CD4-positive, alpha-beta T cell treated with Interleukin-21 for 1 hour (primary cell): ENCODE measurements at places on chromosomes 1 and 21.

- no peak for DNase-seq
These were observed 44.3 kb downstream of the HUNK start for GRCh38 chr21:31917108-31917507.

DNA sequence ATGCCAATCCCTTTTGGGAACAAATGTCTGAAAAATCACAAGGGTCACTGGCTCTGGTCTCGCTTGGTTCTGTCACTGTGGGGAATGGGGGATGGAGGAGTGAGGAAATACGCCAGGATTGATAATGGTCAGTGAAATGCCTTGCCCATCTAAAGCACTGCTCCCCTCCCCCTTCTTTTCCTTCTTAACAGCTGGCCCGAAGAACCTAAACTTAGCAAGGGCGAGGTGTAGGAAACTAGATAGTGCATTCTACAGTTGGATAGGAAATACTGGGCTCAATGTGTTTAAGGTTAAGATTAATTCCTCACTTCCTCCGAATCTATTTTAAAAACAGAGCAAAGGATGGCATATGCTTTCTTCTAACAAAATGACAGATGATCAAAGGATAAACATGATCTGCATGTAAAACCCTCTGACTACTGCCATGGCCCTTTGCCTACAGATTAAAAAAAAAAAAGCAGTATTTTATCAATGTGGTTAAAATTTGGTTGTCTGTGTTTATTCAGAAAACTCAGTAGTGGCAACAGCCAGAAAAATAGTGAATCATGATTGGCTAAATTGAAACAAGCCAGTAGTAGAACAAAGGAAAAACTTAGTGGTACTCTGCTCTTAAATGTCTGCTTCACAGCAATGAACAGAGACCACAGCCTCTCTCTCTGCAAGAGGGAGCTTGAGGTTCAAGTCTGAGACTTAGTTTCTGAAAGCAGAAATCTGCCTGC lies 86.1 kb upstream of the VAV3 start:
- DNase-seq = no peak

- no peak for DNase-seq
These were observed at the start of gene TCHHL1 for GRCh38 chr1:152089014-152089674. TSS of gene TCHHL1 (minus strand) at chr1:152089064. CDS start at chr1:152088143, 921 bp downstream.

- no peak for DNase-seq
These were observed 11.4 kb upstream of the MMEL1 start for GRCh38 chr1:2644171-2644570.

DNA sequence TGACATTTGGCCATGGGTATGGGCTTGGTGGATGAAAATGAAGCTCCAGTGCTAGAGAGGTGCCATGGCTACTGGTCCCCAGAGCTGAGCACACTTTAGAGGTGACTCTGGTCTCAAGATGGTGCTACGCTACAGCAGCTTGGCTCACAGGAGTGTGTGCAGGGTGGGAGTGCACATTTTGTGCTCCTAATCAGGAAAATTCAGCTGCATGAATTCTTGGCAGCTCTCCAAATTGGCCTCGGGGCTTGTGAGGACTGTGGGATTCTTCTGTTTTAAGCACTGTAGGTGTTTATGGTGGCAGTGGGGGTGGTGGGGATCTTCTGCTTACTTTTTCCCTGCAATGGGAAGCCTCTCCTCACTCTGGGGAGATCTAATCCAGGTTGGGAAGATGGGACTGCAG lies 17.3 kb upstream of the TIPRL start:
- no peak for DNase-seq

DNA sequence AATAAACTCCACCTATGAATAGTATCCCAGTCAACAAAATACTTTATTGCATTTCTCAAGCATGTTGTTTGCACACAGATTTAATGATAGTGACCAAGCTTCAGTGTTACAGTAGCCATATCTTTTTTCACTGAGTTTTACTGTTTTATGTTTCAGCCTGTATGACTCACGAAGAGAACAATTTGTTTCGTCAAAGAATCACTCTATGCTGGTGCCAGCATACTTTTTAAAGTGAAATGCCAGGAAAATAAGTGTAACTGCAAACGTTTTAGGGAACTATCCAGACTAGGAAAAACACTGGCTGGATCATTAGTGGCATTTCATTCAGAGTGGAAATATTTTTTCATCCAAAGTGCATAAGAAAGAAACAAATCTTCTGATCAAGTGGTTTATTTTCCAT lies 210.8 kb downstream of the COL11A1 start:
- no peak for DNase-seq

- DNase-seq = no peak
These were observed 112.3 kb upstream of the IFFO2 start for GRCh38 chr1:19068639-19069276.

DNA sequence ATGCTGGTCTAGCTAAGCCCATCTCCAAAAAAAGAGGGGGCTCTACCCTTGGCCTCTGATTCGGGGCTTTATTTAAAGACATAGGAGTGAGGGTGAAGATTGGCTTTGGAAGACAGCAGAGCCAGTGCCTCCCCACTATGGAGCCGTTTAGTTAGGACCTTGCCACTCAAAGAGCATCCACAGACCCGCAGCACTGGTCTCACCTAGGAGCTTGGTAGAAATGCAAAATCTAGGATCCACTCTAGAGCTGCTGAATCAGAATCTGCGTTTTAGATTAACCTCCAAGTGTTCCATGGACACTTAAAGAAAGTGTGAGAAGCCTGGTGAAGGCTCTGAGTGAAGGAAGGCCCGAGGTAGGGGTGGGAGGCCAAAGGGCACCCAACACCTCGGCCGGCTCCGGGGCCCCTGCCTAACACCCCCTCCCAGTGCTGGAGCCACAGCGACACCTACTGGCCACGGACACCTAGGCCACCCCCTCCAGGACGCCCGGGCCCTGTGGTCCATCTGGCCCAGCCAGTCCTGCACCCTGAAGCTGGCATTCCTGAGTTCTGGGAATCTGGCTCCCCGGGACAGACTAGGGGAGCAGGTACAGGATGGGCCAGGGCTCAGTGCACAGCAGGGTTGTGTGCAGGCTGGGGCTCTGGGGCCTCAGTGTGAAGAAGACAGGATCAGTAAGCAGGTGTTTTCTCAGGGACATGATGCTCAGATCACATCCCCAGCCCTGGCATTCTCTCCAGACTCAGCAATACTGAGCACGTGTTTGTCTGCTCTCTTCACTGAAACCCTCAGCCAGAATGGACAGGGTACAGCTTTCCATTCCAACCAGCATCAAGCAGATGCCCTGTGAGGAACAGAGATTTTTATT lies 79.2 kb downstream of the TMEM53 start:
- peak; percentile 68 for DNase-seq

GRCh38 chr1:214546886-214547641 lies 4.3 kb downstream of the PTPN14 start:
- no peak for DNase-seq

DNA sequence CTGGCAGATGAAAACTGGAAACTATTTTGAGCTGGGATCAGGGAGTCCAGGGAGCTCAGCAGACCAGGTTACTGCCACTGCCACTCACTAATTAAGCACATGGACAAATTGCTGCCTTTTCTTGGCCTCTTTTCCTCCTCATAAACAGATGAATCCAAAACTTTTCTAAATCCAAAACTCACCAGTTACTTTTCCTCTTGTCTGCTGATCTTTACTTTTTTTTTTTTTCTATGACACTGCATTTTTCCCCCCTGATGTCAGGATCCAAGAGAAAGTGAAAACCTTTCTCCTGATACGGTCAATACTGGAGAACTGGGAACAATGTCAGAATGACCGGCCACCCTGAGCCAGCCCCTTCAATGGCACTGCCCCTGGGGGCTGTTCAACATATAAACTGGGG lies 405.8 kb downstream of the DUSP10 start:
- no peak for DNase-seq

GRCh38 chr1:33515112-33515511 lies 42.7 kb downstream of the ZSCAN20 start:
- no peak for DNase-seq

DNA sequence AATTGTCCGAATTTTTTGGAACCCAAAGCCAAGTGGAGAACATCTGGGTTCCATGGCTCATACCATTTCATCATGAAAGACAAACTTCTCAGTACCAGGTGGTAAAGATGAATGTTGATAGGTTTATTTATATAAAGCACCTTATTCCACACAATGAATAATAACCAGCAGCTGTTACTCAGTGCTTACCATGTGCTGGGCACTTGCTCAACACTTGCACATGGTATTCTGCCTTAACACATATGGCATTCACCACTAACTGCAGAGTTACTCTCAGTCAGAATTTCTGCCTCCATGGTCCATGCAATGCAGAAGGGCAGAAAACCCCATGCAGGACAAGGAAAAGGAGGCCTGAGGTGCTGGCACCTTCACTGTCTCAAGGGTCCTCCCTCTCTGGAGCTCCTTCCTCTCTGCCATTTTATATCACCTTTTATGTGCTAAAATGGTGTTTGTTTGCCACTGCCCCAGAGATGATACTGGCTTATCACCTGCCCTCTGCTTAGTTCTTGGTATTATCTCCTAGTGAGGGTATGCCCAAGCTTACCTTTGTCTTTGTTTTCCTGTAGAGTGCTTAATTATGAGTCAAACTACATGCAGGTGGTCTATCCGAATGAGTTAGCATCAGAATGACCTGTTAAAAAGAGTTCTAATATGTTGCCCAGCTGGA lies 76.7 kb upstream of the ZNF326 start:
- no peak for DNase-seq

DNA sequence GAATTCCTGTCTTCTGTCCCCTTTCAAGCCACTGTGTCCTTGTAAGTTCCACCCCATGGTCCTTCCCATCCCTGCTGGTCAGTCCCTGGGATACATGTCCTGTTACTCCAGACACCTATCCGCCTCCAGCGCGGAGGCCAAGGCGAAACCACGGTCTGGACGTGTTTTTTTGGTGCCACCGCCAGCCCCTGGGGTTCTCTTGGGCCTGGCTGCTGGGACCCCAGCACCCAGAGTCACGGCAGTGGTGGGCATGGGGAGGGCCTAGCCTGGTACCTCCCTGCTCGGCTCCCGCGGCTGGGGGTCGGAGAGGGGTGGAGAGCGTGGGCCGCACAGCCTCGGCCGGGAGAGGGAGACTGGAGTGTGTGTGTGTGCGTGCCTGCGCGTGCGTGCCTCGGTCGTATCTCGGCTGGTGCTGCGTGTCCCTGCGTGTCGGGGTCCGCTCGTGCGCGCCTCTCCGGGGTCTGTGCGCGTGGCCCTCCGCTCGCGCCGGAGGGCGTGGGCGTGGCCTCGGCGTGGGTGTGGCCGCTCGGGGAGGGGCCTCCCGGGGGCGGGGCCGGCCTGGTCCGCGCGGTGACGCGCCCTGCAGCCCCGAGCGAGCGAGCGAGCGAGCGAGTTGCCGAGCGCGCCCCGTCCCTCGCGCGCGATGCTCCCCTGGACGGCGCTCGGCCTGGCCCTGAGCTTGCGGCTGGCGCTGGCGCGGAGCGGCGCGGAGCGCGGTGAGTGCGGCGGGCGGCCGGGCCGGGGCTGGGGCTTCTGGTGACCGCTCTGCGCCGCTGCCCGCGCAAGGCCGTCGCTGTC lies at the start of gene VWA1:
Gene VWA1 (plus strand): TSS at position 585 of the 798 bp plus-strand sequence. CDS start 59 bp downstream, at position 644.
- DNase-seq = peak; percentile 61

GRCh38 chr1:9410737-9411297 lies 118.1 kb downstream of the SPSB1 start:
- DNase-seq = peak; percentile 28

GRCh38 chr1:35564037-35564883 lies 6.7 kb downstream of the NCDN start:
- DNase-seq = peak; percentile 79

DNA sequence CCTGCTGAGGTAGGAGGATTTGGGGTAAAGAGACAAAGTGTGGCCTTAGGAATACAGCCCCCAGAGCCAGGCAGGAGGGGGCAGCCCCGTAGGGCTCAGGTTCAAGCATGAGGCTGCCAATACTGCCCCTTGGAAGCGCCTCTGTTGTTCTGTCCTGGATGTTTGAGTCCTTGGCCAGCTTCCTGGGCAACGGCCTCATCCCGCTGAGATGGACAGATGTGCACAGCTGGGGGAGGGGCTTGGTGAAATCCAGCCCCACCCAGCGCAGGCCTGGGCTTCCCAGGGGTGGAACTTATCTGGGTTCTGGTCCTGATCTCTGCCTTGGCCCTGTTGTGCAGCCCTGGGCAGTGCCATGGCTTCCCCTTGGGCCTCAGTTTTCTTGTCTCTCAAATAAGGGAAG lies 34.8 kb upstream of the MAN1C1 start:
- no peak for DNase-seq

DNA sequence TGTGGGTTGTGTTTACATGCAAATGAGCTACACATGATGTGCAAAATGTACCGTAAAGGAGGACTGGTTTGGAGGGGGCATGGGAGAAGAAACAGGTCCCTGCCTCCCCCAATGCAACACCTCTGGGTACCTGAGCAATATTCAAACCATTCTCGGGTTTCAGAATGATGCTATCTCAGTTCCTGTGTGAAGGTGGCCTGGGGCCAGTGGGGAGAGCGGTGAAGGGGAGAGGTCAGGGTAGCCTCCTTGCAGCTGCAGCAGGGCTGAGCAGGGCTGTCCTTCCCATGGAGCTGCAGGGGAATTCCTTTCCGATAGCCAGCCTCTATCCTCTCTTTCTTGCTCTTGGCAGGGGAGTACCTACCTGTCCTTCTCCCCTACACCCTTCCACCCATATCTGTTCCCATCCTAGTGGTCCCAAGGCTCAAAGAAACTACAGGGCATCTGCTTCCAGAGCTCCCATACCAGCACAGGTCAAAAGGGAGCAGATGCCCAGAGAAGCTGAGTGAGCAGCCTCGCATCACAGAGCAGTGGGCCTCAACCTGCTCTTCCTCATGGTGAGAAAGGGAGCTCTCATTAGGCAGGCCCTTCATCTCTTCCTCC lies 11.9 kb downstream of the MEF2D start:
- peak; percentile 42 for DNase-seq

GRCh38 chr1:3208819-3209200 lies 139.8 kb downstream of the PRDM16 start:
- no peak for DNase-seq

- no peak for DNase-seq
These were observed 52.8 kb downstream of the ELK4 start for GRCh38 chr1:205578780-205579571.

- no peak for DNase-seq
These were observed 43.1 kb upstream of the CAPZB start for GRCh38 chr1:19528438-19528837.

DNA sequence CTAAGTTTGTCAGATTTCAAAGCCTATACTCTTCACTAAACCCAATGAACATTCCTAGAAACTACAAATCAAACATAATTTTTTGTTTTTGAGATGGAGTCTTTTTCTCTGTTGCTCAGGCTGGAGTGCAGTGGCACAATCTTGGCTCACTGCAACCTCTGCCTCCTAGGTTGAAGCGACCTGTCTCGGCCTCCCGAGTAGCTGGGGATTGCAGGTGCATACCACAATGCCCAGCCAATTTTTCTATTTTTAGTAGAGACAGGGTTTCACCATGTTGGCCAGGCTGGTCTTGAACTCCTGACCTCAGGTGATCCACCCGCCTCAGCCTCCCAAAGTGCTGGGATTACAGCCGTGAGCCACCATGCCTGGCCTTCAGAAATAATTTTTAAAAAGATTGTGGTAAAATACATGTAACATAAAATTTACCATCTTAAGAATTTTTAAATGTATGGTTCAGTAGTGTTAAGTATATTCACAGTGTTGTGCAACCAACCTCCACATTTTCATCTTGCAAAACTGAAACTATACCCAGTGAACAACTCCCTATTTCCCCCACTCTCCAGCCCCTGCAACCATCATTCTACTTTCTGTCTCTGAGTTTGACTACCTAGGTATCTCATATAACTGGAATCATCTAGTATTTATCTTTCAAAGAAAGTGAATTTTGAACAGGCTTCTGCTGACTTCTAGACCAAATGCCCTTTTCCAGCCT lies 2.7 kb upstream of the CFAP141 start:
- no peak for DNase-seq
